Stimulated activated CD8-positive, alpha-beta memory T cell treated with anti-CD3 and anti-CD28 coated beads, Interleukin-7, amount 100 ng/mL, for 1 hour (primary cell): ENCODE measurements at places on chromosomes 4 and X.

GRCh38 chr4:169342159-169342860 is 71.6 kb upstream of the SH3RF1 start:
- DNase-seq = no peak

GRCh38 chr4:3293401-3294391 is 875 bp downstream of the RGS12 start:
- DNase-seq = no peak

DNA sequence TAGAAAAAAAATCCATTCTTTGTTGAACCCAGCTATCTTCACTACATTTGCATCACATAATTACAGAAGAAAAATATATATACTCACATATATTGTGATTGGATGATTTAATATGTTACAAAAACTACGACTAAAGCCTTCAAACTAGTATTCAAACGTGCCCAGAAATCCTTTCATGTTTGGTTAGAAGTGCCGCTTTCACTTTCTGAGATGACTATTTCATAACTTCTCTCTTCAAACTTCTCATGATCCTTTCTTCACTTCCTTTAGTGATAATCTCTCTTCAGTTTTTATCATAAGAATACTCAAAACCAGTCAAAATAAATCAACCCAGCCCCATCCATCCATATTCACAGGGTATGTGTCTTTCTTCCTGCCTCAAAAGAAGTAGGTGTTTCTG is 50.8 kb upstream of the NAF1 start:
- DNase-seq = no peak

DNA sequence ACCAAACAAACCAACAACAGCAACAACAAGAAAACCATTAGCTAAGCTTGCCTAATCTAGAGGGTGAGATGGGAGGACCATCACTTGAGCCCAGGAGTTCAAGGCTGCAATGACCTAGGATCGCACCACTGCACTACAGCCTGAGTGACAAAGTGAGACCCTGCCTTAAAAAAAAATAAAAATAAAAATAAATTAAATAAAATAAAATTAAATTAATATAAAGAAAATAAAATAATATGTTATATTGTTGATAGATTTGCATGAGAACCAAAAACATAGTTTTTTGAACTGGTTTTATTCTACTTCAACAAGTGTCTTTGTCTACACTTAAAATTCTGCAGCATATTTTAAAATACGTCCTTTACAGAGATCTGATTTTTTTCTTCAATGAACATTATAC is 2683.1 kb downstream of the ARAP2 start:
- no peak for DNase-seq

GRCh38 chrX:105052926-105053325 is 167.6 kb downstream of the TEX13A start:
- no peak for DNase-seq

DNA sequence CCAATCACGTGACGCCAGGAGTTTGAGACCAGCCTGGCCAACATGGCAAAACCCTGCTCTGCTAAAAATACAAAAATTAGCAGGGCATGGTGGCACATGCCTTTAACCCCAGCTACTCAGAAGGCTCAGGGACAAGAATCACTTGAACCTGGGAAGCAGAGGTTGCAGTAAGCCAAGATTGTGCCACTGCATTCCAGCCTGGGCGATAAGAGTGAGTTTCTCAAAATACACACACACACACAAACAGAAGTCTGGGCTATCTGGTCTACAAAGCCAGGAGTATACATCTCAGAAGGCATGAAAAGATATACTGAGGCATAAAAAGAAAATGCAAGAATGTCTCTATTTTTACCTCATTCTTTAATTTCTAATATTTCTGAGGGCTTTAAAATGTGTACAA is 11.3 kb downstream of the YTHDC1 start:
- DNase-seq = no peak

DNA sequence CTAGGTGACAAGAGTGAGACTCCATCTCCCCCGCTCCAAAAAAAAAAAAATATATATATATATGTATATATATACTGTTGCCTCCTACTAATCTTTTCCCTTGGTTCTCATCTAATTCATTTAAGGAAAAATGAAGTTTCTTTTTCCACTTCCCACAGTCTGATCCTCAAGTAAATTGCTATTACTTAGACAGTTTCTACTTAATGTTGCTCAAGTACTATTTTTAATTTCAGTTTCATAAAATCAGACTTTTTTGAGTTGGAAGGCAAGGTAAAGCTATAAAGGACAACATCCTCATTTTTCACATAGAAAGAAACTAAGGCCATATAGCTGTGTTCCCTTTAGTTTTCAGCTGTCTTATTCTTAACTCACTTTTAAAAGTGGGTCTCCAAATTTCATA is 5.8 kb downstream of the RXFP1 start:
- DNase-seq = no peak

- DNase-seq = no peak
Observed at GRCh38 chr4:141814499-141814898, 178.1 kb downstream of the IL15 start.

- DNase-seq = no peak
Observed at GRCh38 chr4:105569057-105569865, 16.8 kb downstream of the ARHGEF38 start.

- no peak for DNase-seq
Observed at GRCh38 chr4:7766661-7767345, 172.9 kb downstream of the AFAP1 start.
